Activated CD4-positive, alpha-beta T cell treated with anti-CD3 and anti-CD28 coated beads, Interleukin-2, Interleukin-6, amounts not matched to agents 100 ng/mL and 50 ng/mL, durations not matched to agents 16 hours and 8 hours (primary cell): ENCODE measurements at places on chromosomes 5 and 9.
A peak's percentile ranks its signal among the peaks of the same experiment; 100 is the strongest.

DNA sequence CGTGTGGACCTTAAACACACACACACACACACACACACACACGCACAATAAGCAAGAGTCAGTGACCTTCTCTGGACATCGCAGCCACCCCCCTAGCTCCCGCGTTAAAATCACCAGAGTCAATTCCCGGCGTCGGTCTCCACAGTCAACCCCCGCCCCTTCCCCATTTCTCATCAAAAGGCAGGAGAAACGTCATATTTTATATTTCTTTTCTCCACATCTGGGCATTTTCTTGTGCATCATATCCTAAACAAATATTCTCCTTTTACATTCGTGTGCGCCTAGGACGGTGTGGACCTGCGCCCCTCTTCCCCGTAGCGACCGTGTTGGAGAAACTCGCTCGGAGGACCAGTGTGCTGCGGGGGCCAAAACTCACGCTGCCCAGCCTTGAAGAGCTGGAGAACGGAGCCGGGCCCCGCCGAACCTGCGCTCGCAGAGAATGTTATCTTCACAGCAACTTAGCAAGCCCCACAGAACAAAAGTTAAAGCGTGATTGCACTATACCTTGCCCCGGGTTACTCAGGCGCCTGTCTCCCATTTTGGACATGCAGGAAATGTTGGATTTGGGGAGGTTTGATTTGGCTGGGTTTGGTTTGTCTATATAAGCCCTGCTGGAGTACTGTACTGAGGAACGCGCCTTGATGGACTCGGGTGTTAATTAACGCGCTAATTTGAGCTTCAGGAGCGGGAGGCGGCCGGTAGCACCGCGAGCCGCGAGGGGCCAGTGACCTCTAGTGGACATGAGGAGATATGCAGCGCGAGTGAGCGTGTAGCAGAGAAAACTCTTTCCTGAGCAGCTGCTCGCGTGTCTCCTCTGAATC is 192.4 kb downstream of the MEF2C start:
- peak; percentile 78 for DNase-seq

DNA sequence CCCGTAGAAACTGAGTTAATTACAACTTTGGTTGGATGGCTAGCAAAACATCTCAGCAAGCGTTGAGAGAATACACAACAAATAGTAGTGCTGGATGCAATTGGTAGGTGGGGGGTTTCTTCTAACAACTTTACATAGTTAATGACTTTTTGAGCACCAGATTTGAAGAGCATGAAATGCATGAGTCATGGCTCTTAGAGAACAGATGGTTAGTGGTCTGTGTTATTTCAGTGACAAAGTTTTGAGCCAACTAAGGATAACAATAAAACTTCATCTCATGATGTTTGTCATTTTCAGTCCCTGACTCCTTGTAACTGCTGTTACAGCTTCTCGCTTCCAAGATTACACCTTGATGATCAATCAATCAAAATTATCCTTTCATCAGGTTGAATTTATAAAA is 399.0 kb upstream of the BRINP1 start:
- no peak for DNase-seq

GRCh38 chr9:28961623-28962022 is 1388.3 kb upstream of the C9orf72 start:
- no peak for DNase-seq

GRCh38 chr9:129583308-129584038 is 37.4 kb downstream of the C9orf50 start:
- DNase-seq = no peak

GRCh38 chr5:79834754-79835714 is 145.4 kb downstream of the CMYA5 start:
- DNase-seq = no peak

DNA sequence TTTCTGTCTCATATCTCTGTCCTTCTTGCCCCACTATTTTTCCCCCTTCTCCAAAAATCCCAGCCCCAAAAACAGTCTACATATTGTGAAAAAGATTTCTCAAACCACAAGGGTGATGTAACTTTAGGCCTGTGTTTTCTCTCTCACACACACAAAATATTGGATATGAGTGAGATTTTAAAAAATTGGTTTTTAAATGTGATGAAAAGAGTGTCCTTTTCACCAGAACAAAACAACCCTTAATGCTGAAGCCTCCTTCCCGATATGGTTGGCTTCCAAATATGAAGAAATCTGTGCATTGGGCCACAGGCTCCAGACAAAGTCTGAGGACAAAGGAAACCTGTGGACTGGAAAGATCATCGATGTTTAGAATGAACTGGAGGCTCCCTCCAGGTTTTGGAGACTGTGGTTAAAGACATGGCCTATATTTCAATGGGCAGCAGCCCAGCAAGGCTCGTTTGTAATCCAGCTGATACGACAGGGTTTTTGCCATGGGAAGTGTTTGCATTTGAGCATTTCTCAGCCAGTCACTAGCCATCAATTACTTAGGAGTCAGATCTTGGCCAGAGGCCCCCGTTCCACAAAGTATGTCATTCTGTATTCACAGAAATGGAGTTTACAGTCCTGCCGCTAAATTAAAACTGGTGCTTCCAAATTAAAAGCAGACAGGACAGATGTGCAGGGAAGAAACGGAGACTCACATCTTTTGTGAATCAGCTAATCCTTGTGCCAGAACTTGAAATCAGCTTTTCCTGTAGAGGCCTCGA is 546.3 kb downstream of the EBF1 start:
- DNase-seq = no peak

- DNase-seq = no peak
These were observed 15.1 kb downstream of the ROPN1L start for GRCh38 chr5:10456583-10457420.

DNA sequence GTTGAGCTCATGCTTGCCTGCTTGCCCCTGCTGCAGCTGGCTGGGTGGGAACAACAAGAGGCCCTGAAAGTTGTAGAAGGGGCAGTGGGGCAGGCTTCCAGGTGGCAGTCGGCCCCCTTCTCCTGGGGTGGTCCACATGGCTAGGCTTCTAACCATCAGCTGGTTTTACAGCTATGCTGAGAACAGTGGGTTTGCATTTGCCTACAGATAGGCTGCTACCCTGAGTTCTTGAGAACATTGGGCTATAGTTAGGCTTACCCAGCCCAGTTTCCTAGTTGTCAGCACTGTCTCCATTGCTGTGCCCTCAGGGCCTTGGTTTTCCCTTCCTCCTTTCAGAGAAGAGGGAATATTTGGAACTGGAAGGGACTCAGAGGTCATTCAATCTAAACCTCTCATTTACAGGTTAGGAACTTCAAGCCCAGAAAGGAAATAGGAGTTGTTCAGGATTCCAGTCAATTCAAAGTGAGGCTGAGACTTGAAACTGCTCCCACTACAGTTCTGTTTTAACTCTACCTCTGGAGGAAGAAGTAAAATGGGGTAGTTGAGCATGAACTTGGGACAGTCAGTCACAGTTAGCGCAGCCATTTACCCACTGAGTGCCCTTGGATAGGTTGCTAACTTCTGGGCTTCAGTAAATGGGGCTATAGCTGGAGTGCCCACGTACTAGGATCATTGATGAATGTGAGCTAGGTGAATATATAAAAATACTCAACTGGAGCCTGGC is 11.5 kb downstream of the LARP1 start:
- DNase-seq = no peak

GRCh38 chr5:68823301-68823700 is 270.5 kb upstream of the SLC30A5 start:
- no peak for DNase-seq

DNA sequence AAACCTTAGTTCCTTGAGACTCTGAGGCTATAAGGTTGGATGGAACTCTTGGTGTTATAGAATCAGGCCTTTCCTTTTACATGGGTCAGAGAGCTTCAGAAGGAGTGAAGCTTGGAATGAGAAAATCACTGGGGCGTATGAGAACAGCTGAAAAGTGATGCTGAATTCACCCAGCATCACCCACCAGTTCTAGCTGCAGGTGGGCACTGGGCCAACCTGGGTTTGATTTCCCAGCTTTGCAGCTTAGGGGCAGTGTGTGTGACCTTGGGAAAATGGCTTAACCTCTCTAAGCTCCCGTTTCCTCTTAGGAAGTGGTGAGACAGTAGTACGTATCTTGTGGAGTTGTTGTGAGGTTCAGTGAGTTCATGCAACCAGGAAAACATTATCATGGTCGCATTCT is 10.7 kb downstream of the PCDH12 start:
- DNase-seq = no peak

DNA sequence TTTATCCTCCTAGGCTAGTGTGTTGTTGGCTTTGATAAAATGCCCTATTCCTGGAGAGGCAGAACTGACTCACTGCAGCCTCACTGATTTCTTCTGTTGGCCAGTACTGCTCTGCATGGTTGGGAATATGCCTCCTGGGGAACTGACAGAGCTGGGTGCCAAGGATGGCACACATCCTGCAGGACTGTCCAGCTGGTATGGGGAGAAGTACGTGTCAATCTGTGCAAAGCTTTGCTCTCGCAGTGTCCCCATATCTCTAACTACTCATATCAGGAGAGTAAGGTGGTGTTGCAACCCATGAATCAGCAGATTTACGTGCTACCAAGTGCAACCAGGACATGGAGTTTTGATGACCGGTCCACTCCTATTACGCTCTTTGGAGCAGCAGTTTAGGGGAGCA is 74.7 kb downstream of the TEK start:
- DNase-seq = no peak

DNA sequence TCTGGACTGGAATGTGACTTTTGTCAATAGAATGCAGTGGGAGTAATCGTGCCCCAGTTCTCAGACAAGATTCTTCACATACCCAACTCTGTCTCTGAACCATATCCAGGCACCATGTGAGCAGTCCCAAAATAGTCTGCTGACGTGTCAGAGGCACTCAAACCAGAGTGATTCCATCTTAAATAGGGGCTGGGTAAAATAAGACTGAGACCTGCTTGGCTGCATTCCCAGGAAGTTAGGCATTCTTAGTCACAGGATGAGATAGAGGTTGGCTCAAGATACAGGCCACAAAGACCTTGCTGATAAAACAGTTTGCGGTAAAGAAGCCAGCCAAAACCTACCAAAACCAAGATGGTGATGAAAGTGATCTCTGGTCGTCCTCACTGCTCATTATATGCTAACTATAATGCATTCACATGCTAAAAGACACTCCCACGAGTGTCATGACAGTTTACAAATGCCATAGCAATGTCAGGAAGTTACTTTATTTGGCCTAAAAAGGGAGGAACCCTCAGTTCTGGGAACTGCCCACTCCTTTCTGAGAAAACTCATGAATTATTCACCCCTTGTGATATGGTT is 16.9 kb upstream of the PLCXD3 start:
- DNase-seq = no peak

DNA sequence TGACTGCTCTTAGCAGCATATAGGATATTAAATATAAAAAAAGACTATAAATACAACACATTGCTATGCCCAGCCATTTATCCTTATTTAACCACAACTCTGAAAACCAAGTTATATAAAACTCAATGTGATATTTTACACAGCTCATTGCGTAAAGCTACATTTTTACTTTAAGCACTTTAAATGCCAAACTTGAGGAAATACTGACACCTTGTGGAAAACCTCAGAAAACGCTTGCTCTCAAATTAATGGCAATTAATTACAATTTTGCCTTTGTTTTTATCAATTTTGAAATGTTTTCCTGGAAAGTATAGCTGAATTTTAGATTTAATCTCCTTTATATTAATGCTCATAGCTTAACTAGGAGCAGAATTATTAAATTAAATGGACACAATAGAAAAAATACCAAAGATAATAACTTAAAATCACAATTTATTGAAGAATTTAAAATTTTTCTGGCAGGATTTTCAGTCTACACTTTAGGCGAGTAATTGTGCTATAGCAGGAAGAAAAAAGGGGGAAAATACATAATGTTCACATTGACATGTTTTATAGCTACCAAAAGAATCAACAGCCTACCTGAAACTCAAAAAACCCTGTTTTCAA is 25.2 kb upstream of the PLAC8L1 start:
- peak; percentile 14 for DNase-seq

DNA sequence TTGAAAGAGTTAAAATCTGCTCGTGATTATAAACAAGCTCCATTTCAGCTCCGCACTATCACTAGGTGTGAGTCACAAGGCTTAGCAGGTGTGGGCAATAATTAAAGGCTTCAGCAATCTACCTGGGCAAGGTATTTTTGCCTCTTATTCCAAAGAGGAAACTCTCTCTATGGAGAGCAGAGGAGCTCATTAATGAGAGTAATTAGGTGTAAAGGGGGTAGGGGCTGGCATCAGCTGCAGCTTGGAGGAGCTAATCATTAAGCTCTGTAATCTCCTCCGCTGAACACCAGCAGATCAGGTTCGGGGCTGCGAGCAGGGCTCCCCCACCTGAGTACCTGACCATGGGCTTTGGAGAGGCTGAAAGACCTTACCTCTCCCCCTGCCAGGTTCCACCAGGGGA is 129.2 kb downstream of the CRB2 start:
- DNase-seq = no peak

- no peak for DNase-seq
These were observed 464.5 kb downstream of the CSNK1G3 start for GRCh38 chr5:123976379-123977033.

DNA sequence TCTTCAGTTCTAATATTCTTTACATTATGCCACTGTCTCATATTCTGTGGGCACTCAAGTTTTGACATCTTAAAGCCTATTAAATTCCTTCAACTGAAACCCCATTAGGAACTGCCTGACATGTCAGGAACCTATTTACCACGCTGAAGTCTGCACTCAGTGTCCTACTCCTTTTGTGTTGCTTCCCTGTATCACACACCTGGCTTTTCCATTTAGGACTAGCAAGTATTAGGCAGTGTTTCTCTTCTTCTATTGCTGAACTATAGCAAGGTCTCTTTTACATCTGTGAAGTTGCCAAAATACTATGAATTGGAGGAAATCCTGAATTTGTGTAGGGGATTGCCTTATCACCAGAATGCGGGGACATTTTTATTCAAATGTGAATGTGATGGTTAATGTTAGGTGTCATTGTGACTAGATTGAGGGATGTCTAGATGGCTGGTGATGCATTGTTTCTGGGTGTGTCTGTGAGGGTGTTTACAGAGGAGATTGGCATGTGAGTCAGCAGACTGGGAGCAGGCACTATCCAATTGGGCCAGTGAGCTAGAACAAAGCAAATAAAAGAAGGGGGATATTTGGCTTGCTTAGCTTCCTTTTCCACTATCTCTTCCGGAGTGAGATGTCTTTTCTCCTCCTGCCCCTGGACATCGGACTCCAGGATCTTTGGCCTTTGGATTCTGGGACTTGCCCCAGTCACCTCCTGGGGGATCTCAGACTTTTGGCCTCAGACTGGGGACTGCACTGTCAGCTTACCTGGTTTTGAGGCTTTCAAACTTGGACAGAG is 21.2 kb upstream of the VCAN start:
- DNase-seq = no peak

- no peak for DNase-seq
These were observed 150.2 kb upstream of the TRPM3 start for GRCh38 chr9:71271602-71272001.
